Activated T-cell treated with anti-CD3 and anti-CD28 coated beads, Interleukin-2, amount 50 U/mL, for 1 hour (primary cell): ENCODE measurements at places on chromosomes 12 and 14.

GRCh38 chr14:68246074-68246785, 426.7 kb downstream of the RAD51B start:
- no peak for DNase-seq

GRCh38 chr12:93680006-93680405, 2.8 kb downstream of the CRADD start:
- no peak for DNase-seq

DNA sequence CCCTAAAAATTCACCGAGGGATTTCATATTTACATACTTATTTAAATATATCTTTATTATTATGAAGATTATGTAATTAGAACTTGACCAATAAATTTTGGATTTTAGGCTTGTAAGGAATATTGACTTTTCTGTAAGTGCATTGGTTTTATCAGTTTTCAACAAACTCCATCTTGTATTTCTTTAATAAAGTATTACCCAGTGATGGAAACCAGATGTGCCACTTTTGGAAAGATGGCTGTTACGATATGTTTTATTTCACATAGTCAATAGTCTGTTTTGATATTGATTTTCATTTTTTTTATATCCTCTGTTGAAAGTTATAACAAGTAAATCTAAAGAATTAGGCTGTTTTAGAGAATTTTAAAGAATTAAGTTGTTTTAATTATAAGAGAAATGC, 1.8 kb downstream of the MON2 start:
- DNase-seq = no peak

GRCh38 chr12:76031414-76032042, at the start of gene PHLDA1:
Gene PHLDA1 (minus strand): TSS chr12:76031776.
- peak; percentile 92 for DNase-seq

- peak; percentile 63 for DNase-seq
Observed at GRCh38 chr14:73785834-73786635, 65.6 kb upstream of the PTGR2 start.

DNA sequence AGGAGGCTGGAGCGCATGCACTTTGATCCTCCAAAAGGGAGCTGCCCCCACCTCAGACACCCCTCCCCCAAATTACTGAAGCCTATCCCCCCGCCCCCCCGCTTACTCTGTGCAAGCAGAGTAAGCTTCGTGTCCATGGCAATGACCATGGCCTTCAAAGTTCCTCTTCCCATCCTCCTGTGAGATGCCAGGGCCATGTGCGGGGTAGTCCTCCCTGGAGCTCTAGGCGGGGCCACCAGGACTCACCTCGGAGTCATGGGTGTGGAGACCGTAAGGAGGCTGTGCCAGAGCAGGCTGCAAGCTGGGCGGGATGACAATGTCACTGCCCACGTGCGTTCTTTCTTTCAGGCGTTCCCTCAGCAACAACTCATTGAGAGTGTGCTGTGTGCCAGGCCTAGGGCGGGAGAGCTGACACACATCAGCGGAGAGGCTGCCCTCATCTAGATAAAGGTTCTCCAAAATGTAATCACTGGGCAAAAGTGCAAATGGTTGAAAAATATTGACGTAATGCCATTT, 66.8 kb downstream of the C14orf132 start:
- DNase-seq = no peak

DNA sequence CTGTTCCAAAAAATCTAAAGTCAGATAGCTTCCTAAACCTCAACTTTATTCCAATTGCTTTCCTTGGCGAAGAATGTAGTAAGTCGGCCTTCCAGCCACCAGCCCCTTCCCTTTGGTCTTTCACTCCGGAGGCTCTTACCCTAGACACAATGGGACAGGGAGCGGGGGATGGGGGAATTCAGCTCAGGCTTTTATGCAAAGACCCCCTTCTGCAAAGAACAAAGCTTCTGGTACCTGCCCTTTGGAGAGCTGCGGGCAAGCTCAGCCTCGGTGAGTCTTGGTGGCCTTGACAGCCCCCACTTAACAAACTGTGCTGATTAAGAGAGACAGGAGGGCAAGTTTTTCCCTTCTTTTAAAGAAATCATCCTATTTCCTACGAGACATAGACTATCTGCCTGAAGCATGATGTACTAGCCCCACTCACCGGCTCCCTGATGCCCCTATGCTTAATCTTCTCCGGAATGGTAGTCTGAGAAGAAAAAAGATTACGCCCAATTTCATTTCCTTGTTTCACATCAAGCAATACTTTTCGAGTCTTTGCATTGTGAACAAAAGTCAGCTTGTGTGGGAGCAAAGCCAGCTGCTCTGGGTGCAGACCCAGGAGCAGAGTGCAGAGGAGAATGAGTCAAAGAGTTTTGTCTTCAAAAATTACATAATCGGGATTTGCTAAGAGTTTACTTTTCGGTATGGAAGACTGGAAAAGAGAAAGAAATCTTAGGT, 1.5 kb upstream of the NANOG start:
- no peak for DNase-seq

DNA sequence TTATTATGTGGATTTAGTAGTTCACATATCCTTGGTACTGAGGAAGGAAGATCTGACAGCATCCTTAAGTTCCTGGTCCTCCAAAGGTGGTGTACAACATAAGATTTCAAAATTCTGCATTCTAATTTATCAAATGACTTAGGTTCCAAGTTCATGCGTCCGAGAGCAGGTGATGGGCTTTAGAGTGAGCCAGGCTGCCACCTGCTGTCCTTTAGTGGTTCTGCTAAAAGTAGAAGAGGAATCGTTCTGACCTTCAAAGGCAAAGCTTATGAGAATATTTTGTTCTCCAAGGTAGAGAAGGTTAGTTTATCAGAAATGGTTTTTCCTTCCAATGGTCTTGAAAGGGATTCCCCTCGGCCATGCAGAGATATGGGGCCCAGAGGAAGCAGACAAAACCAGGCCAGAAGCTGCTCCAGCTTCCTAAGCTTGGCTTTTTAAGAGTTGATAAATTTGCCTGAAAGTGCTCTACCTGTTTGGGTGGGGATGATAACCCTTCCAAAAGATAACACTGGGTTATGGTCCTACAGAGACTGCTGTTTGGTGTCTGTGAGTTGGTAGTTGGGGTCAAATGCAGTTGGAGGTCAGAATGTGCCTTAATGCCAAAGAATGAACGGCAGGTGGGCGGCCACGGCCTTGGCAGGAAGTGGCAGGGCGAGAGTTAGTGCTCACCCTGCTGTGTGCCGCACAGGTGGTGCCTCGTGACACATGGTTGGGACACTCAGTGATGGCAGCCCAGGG, 29.1 kb upstream of the LRTM2 start:
- DNase-seq = peak; percentile 63

DNA sequence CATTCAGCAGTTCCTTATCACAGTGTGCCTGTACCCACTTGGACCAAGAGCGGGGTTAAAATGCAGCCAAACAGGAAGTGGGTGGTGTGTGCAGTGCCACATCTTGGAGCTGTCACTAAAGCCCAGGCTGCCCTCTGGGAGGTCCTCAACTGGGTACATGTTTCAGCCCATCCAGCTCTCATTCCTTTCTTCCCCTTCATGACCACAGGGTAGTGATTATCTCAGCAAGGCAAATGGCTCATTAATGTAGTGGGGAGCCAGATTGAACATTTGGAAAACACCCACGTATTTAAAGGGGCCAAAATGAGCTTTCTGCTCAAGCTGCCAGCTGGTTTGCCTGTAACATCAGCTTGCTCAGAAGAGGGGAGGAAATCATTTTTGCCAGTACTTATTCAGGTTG, 210.8 kb upstream of the BTG1 start:
- DNase-seq = no peak

- no peak for DNase-seq
Observed at GRCh38 chr12:65300679-65301349, 22.3 kb downstream of the MSRB3 start.

DNA sequence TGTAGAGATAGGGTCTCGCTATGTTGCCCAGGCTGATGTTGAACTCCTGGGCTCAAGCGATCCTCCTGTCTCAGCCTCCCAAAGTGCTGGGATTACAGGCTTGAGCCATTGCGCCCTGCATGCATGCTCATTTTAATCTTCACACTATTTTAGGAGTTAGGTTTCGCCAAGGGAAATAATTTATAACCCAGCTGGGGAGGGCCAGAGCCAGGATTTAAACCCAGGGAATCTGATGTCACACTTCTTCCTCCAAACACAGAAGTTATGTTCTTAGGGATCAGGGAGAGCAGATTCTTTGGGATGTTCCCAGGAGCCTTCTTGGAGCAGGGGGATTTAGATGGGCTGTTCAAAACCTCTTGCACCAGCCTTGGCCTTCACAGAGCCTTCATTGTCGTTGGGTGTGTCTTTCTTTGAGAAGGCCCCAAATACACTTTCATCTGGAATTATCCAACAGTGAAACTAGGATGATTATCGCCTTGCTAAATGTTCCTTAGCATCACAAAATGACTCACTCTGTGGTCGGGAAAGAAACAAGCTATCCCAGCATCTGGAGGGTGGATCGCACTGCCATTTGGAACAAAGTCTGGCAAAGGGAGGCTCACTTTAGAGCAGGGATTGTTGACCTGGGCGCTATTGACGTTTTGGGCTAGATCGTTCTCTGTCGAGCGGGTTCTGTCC, 8.2 kb upstream of the PPP1CC start:
- no peak for DNase-seq

DNA sequence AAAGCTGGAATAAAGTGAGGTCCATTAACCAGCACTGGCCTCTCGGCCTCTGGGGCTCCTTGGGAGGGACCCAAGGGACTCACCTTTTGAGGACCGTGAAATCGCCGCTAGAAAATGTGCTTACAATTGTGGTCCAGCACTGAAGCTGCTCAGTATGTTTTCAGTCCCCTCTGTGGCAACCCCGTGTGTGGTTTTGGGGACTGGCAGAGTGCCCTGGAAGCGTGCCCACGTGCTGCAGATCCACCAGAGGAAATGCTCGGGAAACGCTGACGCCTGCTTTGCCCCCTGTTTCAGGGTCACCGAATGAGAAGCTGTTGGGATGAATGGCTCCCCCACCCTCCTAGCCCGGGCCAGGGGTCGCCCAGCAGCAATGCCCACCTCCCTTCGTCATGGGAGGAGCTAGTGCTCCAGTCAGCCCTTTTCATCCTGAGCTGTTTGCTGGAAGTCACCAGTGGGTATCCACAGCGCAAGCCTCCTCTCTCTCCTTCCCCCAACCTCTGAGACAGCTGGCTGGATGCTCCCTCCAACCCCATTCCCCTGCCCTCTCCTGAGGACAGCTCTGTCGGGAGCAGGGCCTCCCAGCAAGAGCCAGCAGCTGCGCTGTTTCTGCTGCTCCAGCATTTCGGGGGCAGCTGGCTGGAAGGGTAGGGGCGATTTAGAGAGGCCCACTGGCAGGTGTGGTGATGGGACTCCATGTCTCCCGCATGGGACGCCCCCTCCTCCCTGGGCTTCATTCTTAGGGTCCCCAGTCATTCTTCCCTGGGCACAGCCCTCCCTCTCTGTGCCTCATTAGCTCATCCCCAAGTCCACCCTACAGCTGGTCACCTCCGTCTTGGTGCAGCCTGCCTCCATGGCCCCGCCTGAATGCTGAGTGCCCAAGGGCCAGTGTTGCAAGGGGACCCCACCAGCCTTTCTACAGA, 33.2 kb upstream of the PPP1R13B start:
- DNase-seq = peak; percentile 38

DNA sequence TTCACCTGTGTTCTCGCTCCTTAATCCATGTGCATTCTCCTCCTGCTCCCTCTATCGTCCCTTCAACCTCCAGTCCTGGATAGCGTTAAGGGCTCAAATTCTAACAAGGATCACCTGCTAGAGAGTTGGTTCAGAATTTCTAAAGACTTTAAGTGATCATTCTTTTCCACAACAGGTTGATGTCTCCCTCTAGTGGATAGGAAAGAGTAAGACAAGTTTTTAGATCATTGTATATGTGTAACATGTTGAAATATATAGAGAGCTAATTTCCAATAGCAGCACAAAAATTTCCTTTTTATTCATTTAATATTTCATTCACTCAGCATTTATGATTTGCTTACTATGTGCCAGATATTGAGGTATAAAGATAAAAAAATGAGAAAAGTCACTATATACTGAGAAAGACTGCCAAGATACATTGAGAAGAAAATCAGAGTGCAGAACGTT, 9.3 kb upstream of the ESR2 start:
- no peak for DNase-seq

GRCh38 chr12:12518919-12519318, 43.7 kb downstream of the DUSP16 start:
- no peak for DNase-seq

- DNase-seq = no peak
Observed at GRCh38 chr12:34299802-34300193, 277.5 kb downstream of the ALG10 start.

DNA sequence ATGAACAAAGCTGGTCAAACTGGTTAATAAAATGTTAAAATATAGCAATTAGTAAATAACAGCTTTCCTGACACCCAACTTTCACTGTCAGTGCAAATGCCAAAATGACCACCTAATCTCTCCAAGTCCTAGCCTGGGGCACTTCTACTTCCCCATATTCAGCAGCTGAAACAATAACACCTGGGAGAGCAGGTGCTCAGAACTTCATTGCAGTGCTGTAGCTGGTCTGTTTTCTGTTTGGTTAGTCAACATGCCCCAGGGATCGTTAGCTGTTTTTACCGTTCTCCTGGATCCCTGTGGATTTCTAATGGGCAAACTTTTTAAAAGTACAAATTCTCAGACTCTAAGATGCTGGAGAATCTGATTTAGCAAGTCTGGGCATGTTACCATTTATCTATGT, 759.7 kb downstream of the GALC start:
- DNase-seq = no peak

DNA sequence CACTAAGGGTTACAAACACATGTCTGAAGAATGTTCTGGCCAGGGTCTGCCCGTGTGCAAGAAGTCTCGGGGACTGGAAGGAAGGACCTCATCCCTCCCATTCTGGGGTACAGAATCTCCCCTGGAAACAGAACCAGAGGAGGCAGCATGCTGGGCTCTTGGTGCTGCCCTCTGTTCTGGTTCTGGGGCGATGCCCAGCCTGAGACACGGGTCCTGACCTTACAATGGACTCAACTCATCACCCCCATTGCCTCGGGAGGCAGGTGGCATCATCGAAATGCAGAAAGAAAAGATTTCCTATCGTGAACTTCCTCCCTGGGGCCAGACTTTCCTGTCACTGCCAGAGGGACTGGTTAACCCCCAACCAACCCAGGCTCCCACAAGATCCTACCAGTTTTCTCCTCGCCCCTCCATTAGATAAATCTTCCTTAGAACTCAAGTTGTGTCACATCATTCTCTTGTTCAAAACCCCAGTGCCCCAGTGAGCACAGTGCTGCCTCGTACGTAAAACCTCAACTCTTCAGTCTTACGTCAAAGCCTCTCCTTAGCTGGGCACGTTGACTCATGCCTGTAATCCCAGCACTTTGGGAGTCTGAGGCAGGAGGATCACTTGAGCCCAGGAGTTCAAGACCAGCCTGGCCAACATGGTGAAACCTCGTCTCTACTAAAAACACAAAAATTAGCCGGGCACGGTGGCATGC, 52.1 kb downstream of the PSMA6 start:
- DNase-seq = no peak

- no peak for DNase-seq
Observed at GRCh38 chr12:85509857-85510256, 229.8 kb downstream of the ALX1 start.

DNA sequence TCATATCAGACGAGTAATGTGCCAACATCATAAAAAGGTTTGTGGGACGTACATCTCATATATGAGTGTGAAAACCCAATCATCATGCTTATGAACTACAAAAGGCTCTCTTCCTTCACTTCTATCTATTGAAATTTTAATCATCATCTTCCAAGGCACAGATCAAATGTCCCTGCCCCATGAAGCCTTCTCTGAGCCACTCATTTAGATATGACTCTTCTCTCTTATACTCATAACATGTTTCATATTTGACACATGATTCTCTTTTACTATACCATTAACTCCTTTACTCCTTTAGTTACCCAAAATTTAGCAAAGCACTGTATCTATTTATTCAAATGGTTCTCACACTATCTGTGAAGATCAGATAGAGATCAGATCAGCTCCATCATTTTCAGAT, 22.2 kb downstream of the RALGAPA1 start:
- no peak for DNase-seq
